GM12892 (cell line): ENCODE measurements at places on chromosomes 12 and 14.

DNA sequence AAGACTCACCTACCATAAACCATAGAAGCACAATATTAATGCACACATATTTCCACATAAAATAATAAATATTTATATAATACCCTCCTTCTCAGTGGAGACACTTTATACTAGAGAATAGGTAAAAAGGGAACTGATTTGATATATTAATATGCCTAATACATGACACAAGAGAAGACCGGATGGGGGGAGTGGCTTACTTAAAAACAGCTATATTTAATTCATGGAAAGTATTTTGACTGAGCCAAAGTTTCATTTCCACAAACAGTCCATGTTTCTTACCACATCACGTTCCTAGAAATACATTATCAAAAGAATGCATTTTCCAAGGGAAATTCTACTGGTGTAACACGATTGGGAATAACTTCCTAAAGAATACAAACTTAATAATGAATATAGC lies 63.4 kb downstream of the ITPR2 start:
- no peak for DNase-seq

- no peak for DNase-seq
These were observed 63.2 kb upstream of the RIC8B start for GRCh38 chr12:106711316-106711715.

DNA sequence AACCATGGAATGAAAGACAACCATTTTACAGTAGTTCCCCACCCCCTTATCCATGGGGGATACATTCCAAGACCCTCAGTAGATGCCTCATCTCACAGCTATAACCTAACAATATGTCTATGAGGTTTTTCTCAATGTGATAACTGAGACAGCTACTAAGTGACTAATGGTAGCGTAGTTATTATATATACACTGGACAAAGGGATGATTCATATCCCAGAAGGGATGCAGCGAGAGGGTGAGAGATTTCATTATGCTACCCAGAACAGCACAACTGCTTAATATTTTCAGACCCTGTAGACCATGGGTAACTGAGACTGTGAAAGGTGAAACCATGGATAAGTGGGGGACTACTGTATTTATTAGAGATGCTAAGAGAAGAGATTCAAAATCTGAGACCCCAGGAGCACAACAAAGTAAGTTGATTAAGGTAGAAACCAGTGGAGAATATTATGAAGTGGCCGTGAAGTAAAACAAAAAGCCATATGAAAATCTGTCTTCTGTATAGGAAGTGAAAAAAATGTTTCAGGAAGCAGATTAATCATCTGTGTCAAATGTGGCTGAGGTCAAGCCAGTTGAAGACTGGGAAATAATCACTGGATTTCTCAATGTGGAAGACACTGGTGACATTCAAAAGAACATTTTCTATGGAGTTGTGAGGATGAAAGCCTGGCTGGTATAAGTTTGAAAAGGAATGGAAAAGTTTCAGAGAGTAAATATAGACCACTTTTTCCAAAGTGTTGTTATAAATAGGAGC lies 77.2 kb downstream of the RPL10L start:
- no peak for DNase-seq

GRCh38 chr12:20950248-20950647 lies 139.7 kb downstream of the SLCO1B3 start:
- no peak for DNase-seq

DNA sequence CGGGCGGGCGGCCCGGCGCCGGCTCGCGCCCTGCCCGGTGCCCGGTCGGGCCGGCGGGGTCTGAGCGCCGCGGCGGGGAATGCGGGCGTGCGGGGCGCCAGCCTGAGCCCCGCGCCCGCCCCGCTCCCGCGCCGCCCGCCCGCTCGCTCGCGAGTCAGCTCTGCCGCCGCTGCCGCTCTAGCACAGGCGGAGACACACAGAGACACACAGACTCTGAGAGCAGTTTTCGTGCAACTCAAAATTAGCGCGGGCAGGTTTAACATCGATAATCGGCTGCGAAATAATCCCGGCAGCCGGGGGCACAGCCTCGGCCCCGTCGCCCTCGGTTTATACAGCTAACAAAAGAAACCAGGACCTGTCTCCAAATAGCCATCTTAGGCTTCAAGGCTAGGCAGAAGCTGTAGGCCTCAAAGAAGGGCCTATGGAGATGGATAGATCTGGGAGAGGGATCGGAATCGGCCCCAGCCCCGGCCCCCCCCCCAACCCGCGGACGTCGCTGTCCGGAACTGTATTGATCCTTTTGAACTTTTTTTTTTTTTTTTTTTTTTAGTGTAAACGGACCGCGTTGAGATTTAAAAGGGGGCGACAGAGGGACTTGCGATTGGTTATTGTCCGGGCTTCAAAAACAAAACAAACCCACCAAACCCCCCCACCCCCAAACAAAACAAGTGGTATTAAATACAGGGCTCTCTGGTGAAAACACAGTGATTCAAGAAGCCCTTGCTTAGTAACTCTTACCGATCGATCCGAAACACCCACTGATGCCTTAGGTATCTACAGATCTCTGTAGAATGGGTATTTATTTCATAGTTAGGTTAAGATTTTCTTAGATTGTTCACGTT lies 1.1 kb downstream of the ARID2 start:
- no peak for DNase-seq

GRCh38 chr12:126784328-126784921 lies 1482.5 kb upstream of the TMEM132C start:
- no peak for DNase-seq

- peak; percentile 95 for DNase-seq
These were observed at the start of the genes ACAD10 and BRAP for GRCh38 chr12:111685811-111686573. TSS of gene ACAD10 (plus strand) at chr12:111686053. CDS start at chr12:111692710, 6,657 bp downstream. TSS of gene BRAP (minus strand) at chr12:111685956. CDS start at chr12:111685792, 164 bp downstream.

- DNase-seq = no peak
These were observed 664.1 kb downstream of the NOVA1 start for GRCh38 chr14:25933731-25934130.

- DNase-seq = no peak
These were observed 179.2 kb downstream of the PTPN11 start for GRCh38 chr12:112597986-112598385.

GRCh38 chr14:33871394-33871793 lies 79.5 kb downstream of the EGLN3 start:
- DNase-seq = no peak

DNA sequence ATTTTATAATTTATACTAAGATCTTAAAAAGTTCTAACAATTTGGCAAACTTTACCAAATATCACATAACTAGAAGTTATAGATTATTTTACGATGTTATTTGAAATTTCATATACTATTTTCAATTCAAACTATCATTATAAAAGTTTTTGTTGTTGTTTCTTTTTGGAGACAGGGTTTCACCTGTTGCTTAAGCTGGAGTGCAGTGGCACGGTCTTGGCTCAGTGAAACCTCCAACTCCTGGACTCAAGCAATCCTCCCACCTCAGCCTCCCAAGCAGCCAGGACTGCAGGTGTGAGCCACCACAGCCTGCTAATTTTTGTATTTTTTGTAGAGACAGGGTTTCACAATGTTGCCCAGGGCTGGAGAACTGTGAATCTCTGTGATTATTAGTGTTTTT lies 87.8 kb downstream of the SPPL3 start:
- DNase-seq = no peak

GRCh38 chr14:23015618-23016017 lies 5.7 kb upstream of the C14orf93 start:
- DNase-seq = no peak

DNA sequence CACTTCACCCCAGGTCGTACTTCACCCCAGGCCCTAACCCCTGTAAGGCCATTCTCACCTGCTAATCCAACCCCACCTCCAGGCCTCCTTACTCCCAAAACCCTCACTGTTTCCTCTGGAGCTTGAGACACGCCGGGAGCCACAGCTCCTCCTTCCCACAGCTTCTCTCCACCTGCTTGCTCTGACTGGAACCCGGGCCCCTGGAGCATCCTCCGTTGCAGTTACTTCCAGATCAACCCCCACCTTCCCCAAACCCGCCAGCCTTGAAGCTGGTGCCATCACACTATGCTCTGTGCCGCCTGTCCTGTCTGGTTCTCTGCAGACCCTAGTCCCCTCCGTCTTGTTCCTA lies 34.6 kb upstream of the PPP2R5C start:
- DNase-seq = no peak

GRCh38 chr12:50313256-50313931 lies 30.1 kb upstream of the LIMA1 start:
- no peak for DNase-seq

GRCh38 chr12:53180931-53181645 lies 363 bp upstream of the CSAD start:
- peak; percentile 92 for DNase-seq
